ENCODE measurements at places on chromosomes 7 and 10.

GRCh38 chr10:31994926-31995325 is 61.3 kb downstream of the KIF5B start:
- no peak for DNase-seq

DNA sequence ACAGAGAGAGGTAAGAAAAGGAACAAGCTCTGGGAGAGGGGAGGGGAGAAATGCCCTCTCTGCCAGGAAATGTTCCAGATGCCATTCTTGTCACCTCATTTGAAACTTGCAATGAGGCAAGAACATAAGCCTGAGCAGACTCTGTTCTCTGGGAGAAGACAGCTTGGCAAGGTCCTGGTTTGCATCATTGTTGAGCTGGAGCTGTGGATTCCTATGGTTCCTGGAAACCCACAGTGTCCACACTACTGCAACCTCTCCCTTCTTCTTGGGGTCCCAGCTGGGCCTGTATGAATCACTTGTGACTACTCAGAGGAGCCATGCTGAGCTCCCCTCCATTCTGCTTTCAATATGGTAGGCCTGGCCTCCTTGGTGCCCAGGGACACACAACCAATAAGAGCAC is 60.8 kb upstream of the HECTD2 start:
- DNase-seq = no peak

DNA sequence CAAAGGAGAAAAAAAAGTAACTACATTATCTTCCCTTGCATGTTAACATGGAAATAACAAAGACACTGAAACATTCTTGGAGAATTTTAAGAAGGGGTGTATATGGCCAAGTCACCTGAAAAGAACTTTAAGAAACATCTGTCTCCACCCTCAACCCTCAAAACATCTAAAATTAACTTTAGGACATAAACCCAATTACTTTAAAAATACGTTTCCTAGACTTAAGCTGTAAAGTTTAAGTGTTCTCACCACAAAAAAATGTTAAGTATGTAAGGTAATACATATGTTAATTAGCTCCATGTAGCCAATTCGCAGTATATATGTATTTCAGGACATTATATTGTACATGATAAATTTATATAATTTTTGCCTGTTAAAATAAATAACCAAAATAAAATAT is 71.1 kb upstream of the GLCCI1 start:
- DNase-seq = no peak

DNA sequence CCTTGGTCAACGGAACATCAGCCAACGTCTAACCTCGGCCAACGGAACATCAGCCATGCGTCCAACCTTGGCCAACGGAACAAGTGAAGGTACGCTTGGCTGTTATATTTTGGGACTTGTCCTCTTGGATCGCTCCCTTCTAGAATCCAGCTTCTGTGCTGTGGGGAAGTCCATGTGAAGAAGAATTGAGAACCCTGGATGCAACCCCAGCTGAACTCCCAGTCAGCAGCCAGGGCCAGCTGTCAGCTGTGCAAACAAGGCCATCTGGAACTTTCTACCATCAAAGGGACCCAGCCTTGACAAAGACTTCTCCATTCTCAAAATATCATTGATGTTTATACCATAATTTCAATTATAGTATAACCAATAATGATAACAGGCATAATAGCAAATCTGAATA is 43.3 kb upstream of the ITGA8 start:
- no peak for DNase-seq

- DNase-seq = no peak
These were observed 10.1 kb downstream of the AVPI1 start for GRCh38 chr10:97676770-97677581.

DNA sequence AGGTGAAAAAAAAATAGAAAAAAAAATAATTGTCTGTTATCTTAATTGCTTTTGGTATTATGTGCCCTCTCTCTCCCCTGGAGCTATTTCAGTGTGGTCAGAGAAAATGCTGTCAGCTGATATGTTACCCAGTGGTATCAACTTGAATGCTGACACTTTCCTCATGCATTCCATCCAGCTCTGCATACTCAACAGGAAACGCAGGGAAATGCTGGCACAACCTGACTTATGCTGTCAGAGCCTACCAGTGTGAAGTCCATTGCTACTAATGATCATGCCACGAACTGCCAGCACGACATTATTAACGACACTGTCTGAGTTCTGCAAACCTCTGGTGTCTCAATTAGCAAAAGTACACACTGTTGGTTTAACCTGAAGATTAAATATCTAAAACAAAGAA is 182.8 kb downstream of the ZWINT start:
- no peak for DNase-seq

GRCh38 chr7:96407427-96407826 is 85.5 kb upstream of the SLC25A13 start:
- no peak for DNase-seq

- no peak for DNase-seq
These were observed 72.6 kb downstream of the AP3M1 start for GRCh38 chr10:74078037-74078436.

- no peak for DNase-seq
These were observed 121.7 kb downstream of the ATRNL1 start for GRCh38 chr10:115214829-115215228.

DNA sequence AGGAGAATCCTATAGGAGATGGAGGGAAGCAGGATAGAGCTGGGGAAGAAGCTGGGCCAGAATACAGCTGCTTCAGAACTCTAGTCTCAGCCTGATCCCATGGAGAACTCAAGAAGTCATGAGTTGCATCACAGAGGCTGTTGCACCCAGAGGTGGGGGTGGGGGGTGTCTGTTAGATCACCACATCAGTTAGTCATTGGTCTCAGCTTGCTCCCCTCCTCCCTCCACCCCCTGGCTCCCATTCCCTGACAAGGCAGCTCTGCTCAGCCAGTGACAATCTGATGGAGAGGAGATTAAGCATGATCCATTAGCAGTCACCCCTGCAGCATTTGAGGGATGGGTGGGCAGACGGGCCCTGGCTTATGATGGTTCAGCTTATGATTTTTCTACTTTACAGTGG is 58.4 kb upstream of the FGL2 start:
- DNase-seq = no peak

GRCh38 chr7:28405662-28406061 is 6.7 kb upstream of the CREB5 start:
- DNase-seq = peak; percentile 37

DNA sequence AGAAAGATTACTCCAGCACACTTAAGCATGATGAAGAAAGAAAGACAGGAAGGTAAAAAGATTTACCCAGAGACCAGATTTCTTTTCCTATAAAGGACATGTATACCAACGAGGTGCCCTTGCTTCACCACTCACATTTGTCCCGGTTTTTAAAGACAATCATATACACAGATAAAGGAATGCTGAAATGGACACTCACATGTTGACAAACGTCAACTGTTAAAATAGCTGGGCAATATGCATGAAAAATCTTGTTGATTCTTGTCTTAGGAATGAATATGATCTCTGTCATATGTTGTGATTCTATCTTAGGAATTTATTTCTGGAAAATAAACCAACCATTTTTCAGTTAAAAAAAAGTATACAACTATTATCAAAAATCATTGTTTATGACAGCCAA is 158.2 kb downstream of the SRPK2 start:
- DNase-seq = no peak

GRCh38 chr10:43226851-43227845 is 39.7 kb downstream of the RASGEF1A start:
- DNase-seq = no peak

DNA sequence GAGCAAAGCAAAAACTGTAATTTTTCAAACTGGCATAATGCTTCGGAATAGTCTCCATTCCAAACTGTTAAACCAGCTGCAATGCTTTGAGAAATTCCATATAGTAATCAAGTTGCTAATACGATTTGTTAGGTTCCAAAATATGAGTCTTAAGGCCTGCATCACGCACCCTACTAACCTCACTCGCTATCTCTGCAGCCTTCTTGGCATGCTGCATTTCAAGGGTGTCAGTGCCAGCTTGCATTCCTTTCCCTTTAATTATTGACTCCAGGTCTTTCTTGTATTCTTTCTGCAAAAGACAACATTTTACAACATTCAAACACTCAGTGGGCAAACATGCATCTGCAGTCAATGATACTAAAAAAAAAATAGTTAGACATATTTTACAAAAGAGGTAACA is 61.8 kb downstream of the NEBL start:
- no peak for DNase-seq

DNA sequence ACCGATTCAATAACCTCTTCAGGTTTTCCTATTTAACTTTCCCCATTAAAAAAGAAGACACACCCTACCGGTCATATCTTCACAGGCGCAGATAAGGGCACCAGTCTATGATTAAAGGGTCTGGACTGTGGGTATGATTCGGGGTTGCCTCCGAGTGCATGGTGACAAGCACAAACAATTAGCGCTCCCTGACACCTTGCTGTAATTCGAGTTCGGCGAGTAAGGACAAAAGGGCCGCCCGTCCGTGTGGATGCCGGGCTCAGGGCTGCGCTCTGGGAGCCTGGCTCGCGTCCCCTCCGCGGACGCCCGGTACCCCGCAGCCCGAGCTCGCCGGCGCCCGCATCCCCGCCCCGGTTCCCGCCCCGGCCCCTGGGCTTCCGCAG is 111.9 kb upstream of the RHEB start:
- no peak for DNase-seq

GRCh38 chr7:53351681-53352080 is 316.2 kb downstream of the POM121L12 start:
- DNase-seq = no peak

DNA sequence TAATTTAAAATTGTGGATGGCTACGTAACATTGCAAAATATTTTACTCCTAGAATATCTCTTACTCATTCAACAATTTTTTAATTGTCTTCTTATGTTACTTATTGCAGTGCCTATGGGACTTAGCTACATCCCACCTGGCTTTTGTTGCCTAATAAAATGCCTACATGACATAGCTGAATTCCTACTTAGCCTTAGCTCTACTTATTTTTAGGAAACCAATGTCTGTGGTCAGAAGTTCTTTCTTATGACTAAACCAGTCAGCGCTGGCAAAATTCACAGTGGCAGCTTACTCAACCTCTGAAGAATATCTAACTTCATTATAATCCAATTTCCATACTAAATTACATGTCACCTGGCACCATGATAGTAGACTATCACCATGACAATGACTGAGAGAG is 1612.4 kb upstream of the LRRTM3 start:
- no peak for DNase-seq

DNA sequence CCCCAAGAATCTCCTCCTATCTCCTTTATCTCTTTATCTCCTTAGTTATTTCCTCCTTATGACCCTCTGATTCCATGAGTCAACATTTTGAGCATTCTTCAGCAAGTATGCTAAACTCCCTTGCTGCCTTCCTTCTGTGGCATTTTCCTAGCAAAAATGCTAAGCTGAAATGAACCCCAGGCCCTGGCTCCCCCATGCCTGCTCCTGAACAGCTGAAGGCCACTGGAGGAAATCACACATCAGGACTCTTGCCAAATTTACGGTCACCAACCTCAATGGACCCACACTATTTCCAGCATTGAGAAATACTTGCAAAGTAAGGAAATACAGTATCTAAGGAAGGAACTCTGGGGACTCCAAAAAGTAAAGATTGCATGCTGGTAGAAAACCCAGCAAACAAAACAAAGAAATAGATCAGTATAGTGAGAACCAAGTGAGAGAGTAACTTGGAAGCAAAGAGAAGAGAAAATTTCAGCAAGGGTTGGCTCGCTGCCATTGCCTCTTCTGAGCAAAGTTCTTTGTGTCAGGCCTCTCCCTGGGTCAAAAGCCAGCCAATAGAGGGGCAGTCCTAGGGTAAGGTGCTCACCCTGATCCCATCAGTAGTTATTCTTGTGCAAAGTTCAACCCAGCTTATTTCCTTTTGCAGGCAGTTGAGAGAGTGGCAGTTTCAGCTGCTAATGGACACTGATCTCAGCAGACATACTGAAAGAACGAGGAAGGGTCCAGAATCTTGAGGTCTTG is 5.1 kb upstream of the PLEKHS1 start:
- DNase-seq = no peak

- DNase-seq = no peak
These were observed 127.0 kb downstream of the VPS41 start for GRCh38 chr7:38781991-38782390.

- DNase-seq = no peak
These were observed 611.3 kb upstream of the GALNT17 start for GRCh38 chr7:70520611-70521010.

DNA sequence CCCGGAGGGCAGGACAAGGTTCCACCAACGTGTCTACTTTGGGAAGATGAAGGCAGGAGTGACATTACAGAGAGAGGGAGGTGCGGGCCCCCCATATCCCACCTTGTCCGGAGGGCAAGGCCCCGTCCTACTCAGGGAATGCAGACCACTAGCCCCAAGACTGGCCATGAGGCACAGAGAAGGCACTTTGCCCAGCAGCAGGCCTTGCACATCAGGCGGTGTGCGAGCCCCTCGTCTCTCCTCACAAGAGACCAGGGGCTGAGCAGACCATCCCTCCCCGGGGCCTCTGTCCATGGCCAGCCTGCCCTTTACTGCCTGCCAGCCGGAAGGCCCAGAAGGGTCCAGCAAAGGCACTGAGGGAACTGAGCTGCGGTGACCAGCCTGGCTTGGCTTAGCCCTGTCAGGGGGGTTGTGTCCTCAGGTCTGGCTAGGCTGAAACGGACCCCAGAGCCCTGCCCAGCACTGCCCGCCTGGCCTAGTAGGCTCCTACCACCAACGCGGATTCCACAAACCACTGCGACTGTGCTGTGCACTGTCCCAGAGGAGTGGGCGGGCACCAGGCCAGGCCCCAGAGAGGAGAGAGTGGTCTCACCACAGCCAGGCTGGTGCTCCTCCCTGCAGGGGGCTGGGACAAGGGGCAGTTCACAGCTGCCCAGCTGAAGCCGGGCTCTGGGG is 16.7 kb downstream of the CAMK2B start:
- no peak for DNase-seq

DNA sequence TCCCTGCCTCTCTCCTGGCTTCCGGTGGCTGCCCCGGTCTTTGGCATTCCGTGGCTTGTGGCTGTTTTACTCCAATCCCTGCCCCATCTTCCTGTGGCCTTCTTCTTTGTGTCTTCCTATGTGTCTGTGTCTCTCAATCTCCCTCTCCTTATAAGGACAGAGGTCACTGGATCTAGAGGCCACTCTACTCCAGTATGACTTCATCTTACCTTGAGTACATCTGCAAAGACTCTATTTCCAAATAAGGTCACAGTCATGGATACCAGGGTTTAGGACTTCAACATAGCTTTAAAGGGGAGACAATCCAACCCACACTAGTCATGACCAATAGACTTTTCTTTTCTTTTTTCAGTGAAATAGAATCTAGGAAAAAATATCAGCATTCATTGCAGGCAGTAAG is 153.3 kb upstream of the INSYN2A start:
- DNase-seq = no peak

- DNase-seq = no peak
These were observed 119.6 kb downstream of the TES start for GRCh38 chr7:116329686-116330503.

- no peak for DNase-seq
These were observed at the start of gene PCDH15 for GRCh38 chr10:54800741-54801421. PCDH15 (minus strand) TSS chr10:54801231; CDS start chr10:54664262, 136,969 bp downstream.

GRCh38 chr7:47387506-47387905 is 194.4 kb downstream of the TNS3 start:
- no peak for DNase-seq

Measured in GOT3 (cell line).